Heart left ventricle (tissue), 16 donors: ENCODE measurements at places on chromosomes 3 and 15. TPM values are rescaled to one million over a fixed set of nuclear protein-coding genes. Genes with fewer than 3 reads are reported as not detected.

GRCh38 chr3:55333923-55334322 is 153.2 kb downstream of the WNT5A start:
- no peaks in the 10 kb centered on the region for H3K4me1 ChIP-seq
- DNase-seq: no peak
- no peak overlapping the region for H3K4me3 ChIP-seq
- no peaks in the 10 kb centered on the region for H3K36me3 ChIP-seq
- H3K27me3 ChIP-seq: no peaks in the 10 kb centered on the region
- H3K27ac ChIP-seq: no peak overlapping the region

DNA sequence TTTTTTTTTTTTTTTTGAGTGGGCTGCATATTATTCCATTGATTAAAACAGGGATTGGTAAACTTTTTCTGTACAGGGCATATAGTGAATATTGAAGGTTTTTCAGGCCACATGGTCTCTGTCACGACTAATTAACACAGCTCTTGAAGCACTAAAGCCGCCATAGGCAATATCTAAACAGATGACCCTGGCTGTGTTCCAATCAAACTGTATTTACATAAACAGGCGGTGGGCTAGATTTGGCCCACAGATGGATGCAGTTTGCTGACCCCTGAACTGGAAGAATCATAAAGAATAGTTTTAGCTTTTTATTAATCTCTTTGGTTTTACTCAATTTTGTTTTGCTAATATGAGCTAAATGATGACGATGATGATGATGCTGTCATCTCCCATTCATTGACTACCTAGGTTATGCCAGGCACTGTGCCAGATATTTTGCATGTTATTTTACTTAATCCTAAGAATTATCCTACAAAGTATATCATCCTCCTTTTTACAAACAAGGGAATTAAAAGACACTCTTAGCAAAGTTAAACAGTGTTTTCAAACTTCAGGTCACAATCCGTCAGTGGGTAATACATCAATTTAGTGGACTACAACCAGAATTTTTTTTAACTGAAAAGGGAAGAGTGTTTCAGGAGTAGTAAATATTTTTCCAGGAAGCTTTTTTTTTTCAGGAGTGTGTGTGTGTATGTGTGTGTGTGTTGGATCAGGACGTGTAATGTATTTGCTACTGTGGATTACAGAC is 54.3 kb downstream of the LMCD1 start:
- DNase-seq: no peak
- H3K27ac ChIP-seq: peak overlapping the region; percentile 66
- H3K4me3 ChIP-seq: no peak overlapping the region
- H3K4me1 ChIP-seq: peaks cover 37% of the 10 kb centered on the region
- no peaks in the 10 kb centered on the region for H3K27me3 ChIP-seq
- no peaks in the 10 kb centered on the region for H3K36me3 ChIP-seq

Gene ASB14
- total RNA-seq: 1.7 TPM

Gene TLR9
- total RNA-seq: 0.37 TPM

Gene MYZAP
- total RNA-seq: 1,065 TPM

Gene LRRK1
- 1.7 TPM for total RNA-seq

Gene ROPN1
- total RNA-seq: not detected

DNA sequence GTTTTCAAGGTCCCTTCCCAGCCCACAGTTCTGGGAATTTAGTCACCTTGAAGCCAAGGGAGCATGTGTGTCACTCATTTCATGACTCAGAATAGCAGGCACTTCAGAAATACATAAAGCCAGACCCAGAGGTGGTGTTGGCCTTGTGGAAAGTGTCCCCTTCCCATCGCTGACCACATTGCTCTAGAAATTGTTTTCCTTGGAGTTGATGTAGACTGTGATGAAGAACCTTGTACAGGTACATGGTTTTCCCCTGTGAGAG is 158.8 kb downstream of the SLCO3A1 start:
- no peak overlapping the region for H3K4me3 ChIP-seq
- H3K36me3 ChIP-seq: no peaks in the 10 kb centered on the region
- no peak for DNase-seq
- H3K27ac ChIP-seq: peak overlapping the region; percentile 80
- H3K4me1 ChIP-seq: peaks cover 28% of the 10 kb centered on the region

Gene ATP2C1
- total RNA-seq: 58.6 TPM

- DNase-seq: no peak
- no peak overlapping the region for H3K4me3 ChIP-seq
- peaks cover 34% of the 10 kb centered on the region for H3K4me1 ChIP-seq
- no peak overlapping the region for H3K27ac ChIP-seq
- H3K27me3 ChIP-seq: no peaks in the 10 kb centered on the region
Observed at GRCh38 chr3:47961815-47962606, 54.2 kb downstream of the MAP4 start.

DNA sequence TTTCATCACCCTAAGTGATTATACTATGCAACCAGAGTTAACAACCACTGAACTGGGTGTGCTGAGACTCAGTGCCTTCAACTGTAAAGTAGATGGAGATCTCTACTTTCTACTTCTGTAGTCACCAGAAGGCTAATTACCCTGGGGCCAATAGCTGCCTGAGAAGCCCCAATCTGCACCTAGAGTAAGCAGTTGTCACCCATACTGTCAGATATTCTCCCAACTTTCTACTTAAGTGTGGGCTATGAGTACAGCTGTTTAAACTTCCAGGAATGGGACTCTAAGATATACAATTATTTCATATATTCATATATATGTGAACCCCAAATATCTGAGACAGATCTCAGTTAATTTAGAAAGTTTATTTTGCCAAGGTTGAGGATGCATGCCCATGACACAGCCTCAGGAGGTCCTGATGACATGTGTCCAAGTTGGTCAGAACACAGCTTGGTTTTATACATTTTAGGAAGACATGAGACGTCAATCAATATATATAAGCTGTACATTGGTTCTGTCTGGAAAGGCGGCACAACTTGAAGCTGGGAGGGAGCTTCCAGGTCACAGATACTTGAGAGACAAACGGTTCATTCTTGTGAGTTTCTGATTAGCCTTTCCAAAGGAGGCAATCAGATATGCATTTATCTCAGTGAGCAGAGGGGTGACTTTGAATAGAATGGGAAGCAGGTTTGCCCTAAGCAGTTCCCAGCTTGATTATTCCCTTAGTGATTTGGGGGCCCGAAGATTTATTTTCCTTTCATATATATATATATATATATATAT is 41.9 kb downstream of the CCNL1 start:
- no peaks in the 10 kb centered on the region for H3K36me3 ChIP-seq
- DNase-seq: no peak
- H3K4me3 ChIP-seq: no peak overlapping the region
- H3K27me3 ChIP-seq: no peaks in the 10 kb centered on the region
- no peak overlapping the region for H3K27ac ChIP-seq

Gene XYLB
- total RNA-seq: 0.61 TPM

DNA sequence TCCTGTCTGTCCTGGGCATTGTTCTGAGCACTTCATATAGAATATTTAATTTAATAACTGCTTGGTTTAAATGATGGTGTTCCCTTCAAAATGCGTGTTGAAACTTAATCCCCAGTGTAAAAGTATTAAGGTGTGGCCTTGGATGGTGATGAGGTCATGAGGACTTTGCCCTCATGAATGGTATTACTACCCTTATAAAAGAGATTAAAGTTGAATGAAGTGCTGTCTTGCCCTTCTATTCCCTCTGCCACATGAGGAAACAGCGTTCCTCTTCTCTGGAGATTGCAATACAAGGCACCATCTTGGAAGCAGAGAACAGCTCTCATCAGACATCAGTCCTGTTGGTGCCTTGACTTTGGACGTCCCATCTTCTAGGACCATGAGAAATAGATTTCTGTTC is 374.4 kb downstream of the PTPRG start:
- no peak overlapping the region for H3K4me3 ChIP-seq
- peaks cover 4% of the 10 kb centered on the region for H3K4me1 ChIP-seq

DNA sequence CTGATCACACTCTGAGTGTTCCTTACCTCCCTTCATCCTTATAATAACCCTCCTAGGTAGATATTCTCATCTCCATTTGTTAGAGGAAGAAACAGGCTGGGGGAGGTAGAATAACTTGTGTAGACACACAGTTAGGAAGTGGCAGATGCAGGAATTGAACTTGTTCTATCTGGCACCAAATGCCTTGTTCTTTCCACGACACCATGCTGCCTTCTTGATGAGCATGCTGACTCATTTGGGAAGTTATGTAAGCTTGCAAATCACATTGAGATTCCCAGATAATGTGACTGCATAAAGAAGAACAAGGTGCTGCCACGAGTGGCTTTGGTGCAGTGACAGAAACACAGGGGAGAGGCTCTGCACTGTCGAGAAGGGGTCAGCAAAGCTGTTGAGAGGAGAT is 27.5 kb upstream of the NDUFB4 start:
- no peak for DNase-seq
- H3K27ac ChIP-seq: peak overlapping the region; percentile 63
- no peak overlapping the region for H3K4me3 ChIP-seq
- no peaks in the 10 kb centered on the region for H3K27me3 ChIP-seq
